NCI-H187 (cell line): ENCODE measurements at places on chromosomes 7 and 10.

- DNase-seq = no peak
These were observed 317.1 kb upstream of the NPVF start for GRCh38 chr7:25545124-25546008.

- no peak for DNase-seq
These were observed 247.7 kb downstream of the PRKG1 start for GRCh38 chr10:51321980-51322379.

GRCh38 chr7:155265961-155266360, 31.7 kb upstream of the INSIG1 start:
- DNase-seq = no peak

DNA sequence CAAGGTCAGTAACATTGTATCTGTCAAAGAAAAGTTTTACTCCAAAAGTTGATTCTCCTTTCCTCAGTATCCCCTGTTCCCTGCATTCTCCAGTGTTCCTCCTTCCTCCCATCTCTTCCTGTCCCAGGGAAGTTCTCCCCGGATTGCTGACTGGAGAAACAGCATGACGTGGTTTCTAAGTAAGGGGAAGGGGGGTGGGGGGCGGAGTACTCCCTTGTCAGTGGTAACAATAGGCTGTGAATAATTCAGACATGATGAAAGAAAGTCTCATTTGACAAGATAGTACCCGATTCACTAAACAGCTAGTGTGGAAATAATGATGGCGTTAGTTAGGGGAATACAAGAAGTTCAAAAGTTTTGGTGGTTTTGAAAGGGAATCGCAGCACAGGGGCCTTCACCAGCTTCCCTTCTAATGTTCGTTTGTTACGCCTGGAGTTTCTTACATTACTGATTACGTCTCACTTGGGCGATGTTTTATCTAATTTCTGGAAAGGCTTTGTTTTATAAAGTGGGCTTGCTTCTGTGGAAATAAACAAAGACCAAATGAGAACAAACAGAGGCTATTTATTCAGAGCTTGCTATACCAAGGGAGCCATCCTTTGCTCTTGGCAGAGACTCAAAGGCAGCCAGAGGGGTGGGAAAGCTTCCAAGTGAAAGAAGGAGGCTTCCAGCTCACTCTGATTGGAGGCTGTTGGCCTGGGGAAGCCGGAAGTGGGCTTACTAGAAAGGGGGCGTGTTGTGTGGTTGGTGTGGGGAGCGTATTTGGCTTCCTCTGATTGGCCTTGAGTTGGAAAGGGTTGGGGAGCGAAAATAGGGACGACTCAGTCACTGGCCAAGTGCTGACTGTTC, 453.7 kb downstream of the SDK1 start:
- DNase-seq = no peak

DNA sequence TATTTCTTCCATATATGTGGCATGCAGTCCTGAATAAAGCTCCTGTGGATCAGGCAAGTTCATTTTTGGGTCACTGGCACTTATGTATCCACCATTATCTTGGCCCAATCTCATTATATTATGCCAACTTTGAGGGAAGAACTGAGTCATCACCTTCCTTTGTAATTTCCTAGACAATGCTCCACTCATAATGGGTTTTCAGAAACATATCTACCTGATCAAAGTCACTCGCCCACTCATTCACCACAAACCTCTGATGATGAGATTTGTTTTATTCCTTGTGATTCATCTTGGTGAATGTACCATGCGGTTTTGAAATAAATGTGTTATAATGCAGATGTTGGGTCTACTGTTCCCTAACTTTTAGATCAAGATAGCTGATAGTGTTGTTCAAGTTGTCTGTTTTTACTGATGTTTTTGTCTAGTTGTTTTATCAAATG, 525.8 kb downstream of the KIF20B start:
- no peak for DNase-seq

DNA sequence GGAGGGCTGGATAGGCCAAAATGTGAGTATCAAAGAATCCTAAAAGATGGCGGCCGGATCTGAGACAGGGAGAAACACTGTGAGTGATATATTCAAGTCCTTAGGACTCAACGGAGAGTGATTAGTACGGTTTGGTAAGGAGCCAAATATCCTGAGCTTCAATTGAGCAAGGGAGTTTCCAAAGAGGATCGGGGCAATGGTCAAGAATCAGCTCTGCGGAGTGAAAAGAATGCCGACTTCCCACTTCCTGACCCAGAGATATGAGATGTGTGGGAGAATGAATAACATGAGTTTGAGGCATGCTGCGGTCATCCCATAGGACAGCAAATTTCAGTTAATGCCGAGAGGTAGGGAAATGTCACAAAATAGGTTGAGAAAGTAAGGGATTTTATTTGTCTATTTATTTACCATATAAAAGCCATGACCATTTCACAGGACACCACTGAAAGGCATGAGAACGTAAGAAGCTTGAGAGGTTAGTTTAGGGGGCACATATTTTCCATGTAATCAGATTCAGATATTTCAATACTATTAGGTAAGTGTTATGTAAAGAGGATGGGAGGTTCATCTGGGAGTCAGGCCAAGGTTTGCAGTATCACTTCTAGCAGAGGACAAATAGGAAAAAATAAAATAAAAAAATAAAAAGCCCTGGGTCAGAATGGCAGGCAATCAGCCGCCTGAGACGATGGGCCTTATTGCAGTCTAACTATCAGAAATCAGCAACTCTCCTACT, 165.6 kb downstream of the HGF start:
- no peak for DNase-seq

DNA sequence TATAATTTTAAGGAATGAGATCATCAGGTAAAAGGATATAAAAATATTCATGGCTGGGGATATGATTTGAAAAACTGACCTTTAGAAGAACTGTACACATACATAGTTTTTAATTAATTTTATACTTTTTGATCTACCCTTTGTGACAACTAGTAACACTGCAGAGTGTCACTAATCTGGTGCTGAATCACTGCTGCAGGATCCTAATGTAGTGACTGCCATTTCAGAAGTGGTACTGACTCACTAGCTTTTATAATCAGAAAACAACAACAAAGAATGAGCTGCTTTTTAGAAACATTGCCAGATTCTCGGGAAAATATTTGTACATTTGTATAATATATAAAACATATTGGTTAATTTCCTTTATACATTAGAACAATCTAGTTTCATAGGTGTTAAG, 110.4 kb downstream of the HIPK2 start:
- no peak for DNase-seq

GRCh38 chr7:26182706-26183105, 17.8 kb downstream of the HNRNPA2B1 start:
- no peak for DNase-seq

- no peak for DNase-seq
These were observed 221.6 kb downstream of the RPS24 start for GRCh38 chr10:78255214-78255613.

GRCh38 chr7:137395420-137395819, 51.9 kb upstream of the PTN start:
- no peak for DNase-seq

- DNase-seq = no peak
These were observed 44.0 kb upstream of the ANK3 start for GRCh38 chr10:60433684-60434083.

DNA sequence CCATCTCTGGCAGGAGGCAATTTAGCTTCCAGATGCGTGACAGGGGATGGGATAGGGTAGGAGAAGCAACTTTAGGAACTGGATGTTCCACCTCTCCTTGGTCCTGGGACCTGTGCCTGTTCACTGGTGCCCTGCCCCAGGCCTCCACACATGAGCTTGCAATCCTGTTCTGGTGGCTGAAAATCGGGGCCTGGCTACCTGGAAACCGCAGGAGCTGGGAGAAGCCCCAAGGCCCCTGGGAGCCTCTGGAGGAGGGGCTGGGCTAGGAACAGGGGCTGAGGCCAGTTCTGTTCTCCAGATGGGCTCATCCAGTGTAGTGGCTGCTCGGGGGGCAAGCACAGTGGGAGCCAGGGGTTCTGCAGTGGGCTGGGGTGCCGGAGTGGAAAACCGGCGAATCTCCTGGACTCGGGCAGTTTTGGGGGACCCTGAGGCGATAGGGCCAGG, 5.3 kb upstream of the MYOZ1 start:
- DNase-seq = no peak

DNA sequence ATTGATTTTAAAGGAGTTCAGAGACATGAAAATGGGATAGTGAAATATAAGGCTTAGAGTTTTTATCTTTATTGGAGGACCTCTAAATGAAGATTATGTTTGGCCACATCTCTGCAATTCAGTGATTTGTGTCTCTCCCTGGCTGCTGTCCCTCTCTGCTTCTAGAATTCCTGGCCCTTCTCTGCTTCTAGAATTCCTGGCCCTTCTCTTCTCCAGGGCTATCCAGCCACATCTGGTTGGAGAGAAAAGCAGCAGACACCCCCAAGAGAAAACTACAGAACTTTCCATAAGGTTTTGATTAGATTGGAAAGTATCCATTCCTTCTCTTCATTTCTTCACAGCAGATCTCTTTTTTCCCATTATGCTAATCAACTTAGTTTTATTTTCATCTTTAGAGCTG, 135.5 kb downstream of the NPY start:
- no peak for DNase-seq

DNA sequence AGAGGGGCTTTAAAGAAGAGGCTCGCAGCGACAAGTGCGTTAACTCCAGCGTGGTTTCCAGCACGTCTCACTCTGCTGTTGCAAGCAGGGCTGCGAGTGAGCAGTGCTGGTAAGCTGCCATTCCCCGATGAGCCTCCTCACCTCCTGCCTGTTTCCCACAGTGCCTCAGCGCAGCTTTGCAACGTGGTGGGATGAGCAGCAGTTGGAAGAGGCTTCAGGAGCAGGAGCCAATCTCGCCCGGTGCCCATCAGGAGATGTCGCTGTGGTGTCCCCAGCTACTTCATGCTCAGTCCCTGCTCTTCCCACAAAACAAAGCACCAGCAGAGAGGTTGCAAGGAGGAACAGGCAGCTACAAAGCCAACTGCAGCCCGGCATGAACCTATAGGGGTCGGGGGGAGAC, 2.4 kb upstream of the ADARB2 start:
- no peak for DNase-seq

DNA sequence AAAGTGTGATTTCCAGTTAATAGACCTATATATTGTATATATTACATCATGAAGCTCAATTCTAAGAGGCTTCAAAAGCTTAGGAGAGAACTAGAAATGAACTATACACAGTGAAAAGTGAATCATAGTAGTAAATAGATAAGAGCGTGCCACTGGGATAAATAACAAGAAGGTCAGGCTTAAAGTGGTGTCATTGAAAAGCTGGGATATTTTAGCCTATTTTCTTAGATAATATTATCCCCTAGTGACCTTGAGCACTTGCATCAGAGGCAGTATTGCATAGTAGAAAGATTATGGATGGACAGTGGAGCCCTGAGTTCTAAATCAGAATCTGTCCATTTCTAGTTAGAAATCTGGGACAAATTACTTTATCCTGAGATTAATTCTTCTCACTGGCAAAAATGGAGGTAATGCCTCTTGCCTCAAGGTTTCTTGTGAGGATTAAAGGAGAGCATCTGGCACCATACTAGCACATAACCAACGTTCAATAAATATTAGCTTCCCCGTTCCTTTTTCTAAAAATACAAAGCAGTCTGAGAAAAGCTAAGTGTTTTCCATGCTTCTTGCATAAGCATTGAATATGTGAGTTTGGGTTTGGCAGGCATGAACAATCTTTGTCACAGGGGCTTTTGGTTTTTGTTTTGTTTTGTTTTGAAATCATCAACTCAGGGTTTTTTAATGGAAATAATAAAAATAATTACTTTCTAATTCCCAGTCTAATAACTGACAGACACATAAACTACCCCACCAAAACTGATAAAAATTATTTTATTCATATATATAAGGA, 27.3 kb upstream of the MACC1 start:
- no peak for DNase-seq
